ENCODE measurements at places on chromosomes 2 and 18.
A peak's percentile ranks its signal among the peaks of the same experiment; 100 is the strongest.

GRCh38 chr2:48339451-48339850, 190.5 kb upstream of the STON1 start:
- DNase-seq, result no peak

GRCh38 chr18:61580046-61580445, 246.8 kb downstream of the CDH20 start:
- no peak for DNase-seq

DNA sequence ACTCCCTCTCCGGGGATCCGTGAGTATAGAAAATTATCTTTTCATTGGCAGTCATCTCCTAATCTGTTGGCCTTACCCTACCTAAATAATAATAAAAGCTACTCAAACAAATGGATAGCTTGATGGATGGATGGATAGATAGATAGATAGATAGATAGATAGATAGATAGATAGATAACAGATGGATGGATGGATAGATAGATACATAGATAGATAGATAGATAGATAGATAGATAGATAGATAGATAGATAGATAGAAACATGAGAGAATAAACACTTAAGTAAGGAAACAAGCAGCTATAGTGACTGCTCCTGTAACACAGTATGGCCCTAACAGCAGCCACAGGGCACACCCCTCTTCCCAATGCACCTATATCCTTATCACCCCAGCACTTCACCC, 35.1 kb downstream of the MRPL30 start:
- DNase-seq, result no peak

DNA sequence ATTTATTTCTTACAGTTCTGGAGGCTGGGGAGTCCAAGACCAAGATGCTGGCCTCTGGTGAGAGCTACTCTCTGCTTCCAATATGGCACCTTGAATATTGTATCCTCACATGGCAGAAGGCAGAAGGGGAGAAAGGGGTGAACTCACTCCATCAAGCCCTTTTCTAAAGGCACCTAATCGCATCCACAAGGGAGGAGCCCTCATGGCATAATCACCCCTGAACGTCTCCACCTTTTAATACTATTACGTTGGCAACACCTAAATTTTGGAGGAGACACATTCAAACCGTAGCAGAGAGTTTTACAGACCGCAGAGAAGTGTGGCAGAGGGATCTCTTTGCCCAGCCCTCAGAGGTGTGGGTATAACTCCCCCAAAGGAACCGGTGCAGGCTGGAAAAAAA, 142.6 kb upstream of the BCL2L11 start:
- DNase-seq, result no peak

DNA sequence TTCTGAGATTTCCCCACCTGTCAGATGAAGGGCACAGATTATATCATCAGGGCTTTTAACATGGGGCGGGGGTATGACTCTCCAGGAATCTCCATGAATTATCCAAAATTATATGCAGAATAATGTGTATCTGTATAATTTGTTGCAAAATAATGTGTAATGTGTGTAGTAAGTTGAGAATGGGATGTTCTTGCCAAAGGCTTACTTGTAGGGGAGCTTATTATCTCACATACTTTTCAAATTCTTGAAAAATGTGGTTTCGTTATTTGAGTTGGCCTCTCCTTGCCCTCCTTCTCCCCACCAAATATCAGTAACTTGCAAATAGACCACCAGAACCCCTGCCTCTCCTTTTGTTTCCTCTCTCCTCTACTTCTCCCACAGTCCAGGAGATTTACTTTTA, 35.6 kb downstream of the UBR3 start:
- no peak for DNase-seq

GRCh38 chr2:10083046-10083445, 2.8 kb upstream of the CYS1 start:
- DNase-seq, result no peak

GRCh38 chr2:58479535-58480140, 238.5 kb upstream of the FANCL start:
- DNase-seq, result no peak

- DNase-seq, result no peak
These were observed 83.9 kb upstream of the REV1 start for GRCh38 chr2:99573634-99574251.

DNA sequence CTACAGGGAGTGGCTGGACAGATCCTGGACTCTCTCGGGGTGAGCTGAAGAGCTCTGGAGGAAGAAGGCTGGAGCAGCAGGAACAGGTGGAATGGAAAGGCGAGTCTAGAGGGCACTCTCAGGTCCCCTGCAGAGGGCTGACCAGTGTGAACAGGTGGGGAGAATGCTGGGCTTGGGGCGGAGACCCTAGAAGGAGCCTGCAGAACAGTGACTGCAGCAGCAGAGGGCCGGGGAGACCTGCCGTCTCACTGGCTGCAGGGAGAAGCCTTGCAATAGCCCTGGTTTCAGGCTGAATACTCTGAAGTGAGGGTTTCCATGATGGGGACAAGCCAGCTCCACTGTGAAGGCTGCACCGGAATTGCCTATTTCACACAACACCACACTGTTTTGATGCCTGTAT, 626.7 kb upstream of the SALL3 start:
- DNase-seq, result no peak

DNA sequence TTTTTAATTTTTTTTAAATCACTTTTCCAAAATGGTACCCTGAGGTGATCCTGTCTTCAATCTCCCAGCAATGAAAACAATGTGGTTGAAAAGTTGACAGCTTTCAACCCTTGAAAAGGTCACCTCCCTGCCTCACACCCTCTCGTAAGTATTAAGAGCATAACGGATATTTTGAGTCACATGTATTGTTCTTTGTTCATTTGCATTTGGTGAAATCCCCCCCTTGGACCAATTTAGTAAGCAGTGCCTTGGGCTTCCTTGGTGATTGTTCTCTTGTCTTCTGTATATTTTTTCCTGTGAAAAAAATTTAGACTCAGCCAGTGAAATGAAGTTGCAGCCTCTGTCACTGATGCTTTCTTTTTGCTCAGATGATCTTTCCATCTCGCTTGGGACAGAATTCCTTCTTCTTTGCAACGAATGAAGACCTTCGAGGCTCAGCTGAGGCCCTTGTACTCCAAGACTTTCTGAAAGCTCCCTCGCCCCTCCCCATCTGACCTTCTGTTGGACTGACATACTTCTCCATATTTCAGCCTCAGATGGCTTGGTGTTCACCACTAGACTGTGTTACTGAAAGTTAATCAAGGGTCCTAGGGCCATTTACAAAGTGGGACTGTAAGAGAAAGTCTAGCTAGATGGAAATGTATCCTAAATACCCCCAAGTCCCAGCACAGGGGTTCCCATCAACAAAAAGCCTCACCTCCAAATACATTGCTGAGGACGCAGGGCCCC, 158.4 kb downstream of the BCL2 start:
- no peak for DNase-seq

DNA sequence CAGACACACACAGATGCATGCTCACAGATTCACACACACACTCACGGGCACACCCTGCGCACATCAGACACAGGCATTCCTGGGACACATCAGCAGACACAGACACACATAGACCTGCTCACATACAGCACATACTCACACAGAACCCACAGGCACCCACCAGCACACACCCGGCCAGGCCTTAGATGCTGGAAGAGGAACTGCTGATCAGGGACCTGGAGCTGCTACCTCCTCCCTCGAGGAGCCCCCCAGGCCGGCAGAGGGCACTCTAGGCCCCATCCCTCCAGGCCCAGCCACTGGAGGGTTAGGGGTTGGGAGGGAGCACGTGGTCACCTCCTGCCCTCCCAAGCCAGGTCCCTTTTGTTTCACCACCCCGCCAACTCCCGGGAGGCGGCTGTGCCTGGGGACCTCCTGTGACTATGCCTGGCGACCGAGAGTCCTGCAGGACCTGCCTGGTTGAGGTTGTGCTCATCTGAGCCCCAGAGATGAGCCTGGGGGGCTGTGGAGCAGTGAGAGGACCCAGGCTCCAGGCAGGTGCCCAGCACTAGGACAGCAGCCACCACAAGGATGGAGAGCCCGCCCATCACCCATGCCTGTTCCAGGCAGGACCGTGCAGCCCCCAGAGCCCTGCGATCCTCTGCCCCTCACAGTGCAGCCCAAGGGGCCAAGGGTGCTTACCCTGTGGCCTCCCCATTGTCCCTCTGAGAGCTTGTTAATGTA, 21.0 kb upstream of the PTMA start:
- peak; percentile 66 for DNase-seq

DNA sequence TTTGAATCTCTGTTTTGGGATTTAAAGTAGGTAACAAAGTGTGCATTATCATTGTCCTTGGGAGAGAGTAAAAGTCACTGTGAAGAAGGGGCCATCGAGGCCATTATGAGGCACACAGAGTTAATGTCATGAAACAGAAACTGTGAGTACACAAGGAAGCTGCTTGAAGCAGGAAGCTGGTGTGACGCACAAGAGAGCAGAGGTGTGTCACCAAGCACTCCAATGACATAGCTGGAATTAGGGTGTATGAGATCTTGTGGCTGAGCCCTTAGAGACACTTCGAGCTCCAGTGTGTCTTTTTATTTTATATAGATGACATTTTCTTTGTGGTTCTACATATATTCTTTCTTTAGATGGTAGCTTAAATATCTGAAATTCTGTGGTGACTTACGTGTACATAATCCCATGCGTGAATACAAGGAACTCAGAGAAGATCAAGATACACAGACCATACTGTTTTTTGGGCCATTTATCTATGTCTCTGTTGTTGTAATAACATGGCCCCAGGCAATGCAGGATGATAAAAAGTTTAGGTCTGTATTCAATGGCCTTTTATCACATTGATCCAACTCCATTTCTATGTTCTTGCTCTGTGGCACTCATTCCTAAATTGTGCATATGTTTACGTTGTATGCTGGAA, 164.7 kb upstream of the FAM98A start:
- DNase-seq, result no peak

GRCh38 chr2:146721486-146721885, 1123.3 kb upstream of the ACVR2A start:
- DNase-seq, result no peak

DNA sequence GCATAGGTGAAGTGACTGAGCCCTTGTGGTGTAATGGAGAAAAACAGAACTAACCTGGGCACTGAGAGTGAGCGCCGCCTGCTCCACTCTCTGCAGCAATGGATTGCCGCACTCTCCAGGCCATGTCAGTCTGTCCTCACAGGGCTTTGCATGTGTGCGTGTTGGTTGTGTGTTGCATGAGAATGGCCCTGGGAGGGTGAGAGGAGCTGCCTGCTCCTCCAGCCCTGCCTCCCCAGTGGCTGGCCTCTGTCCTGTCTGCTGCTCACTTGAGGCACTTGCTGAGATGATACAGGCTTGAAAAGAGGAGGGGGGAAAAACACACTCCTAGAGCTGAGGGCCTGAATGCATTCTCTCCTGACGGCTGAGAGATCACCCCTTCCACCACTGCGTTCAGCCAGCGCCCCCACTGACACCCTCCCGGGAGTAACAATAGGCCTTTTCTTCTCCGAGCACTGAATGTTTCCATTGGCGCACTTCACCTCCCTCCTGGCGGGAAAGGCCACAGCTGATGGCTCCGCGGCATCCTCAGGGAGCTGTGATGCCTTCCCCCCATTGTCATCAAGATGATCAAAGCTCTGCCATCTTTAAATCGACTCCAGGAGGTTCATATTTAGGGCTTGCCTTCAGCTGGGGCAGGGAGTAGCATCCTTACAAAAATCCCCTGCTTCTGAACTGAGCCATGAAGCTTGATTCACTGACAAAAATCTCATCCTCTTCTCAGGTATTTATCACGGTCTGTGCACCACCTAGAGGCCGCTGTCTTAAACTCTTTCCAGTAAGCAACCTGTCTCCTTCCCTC, 49.9 kb upstream of the DAPL1 start:
- peak; percentile 54 for DNase-seq

GRCh38 chr2:46167406-46167805, 129.8 kb upstream of the EPAS1 start:
- no peak for DNase-seq

GRCh38 chr2:145040433-145040832, 520.5 kb upstream of the ZEB2 start:
- no peak for DNase-seq

- DNase-seq, result no peak
These were observed 304.6 kb upstream of the CXCR4 start for GRCh38 chr2:136422512-136422911.

- DNase-seq, result no peak
These were observed 1.1 kb downstream of the HNRNPLL start for GRCh38 chr2:38601463-38602135.

DNA sequence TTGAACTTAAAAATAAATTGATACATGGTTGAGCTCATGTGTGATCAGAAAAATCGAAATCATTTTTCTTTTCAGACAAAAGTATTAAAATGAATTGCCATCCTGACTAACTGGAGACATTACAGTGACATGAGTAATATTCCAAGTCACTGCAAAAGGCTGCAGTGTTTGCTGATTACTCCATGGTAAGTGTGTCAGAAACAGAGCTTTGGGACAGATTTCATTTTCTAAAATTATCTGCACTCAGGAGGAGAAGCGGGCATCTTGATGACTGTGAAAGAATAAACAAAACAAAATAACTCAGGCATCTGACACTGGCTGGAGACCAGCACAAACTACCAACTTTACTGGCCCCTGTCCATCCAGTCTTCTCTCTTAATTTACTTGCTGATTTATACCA, 312.3 kb upstream of the PIK3C3 start:
- DNase-seq, result peak; percentile 10

- DNase-seq, result no peak
These were observed 292.4 kb downstream of the SRBD1 start for GRCh38 chr2:45318686-45319085.

- DNase-seq, result no peak
These were observed 98.7 kb downstream of the EPHA4 start for GRCh38 chr2:221473451-221473850.

DNA sequence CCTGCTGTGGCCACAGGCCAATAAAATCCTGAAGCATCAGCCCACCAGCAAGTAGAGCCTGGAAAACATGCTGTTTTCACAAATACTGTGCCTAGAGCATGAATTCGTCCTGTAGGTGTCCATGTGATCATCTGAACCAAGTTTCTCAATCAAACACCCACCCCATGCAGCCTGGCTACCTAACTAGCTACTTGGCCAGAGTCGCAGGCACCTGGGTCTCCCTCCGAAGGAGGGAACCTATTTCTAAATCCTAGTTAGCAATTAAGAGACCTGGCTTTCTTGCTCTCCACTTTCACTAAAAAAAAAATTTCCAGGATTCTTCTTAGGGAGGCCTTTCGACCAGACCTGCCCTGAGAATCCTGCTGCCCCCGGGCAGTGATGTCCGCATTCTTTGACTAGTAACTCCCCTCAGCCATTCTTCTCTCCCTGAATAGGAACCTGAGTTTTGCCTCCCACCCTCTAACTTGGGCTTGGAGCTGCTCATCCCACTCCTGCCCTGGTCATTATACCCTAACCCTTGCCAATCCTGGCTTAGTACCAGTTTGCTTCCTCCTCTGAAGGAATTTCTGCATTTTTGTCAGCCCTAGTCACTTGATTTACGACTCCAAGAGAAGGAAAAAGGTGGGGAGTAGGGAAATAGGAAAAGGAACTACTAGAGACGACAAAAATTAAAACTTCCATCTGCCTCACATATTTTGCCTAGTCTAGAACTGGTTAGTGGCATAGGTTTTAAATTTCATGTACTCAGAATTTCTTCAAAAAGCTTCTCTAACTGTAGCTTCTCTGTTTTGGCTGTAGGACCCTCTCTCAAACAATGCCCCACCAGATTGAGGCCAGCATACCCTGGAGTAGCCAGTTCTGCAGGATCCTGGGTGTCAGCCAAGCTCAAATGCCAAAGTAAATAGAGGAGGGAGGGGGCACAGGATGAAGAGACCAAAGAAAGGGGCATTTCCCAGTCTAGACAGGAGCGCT, 25.4 kb upstream of the TANK start:
- DNase-seq, result peak; percentile 13

Measured in AG08395 (cell line).